Kidney capillary endothelial cell (primary cell): ENCODE measurements at places on chromosomes 16 and 17.

GRCh38 chr17:64387545-64388171 lies 3.0 kb downstream of the PECAM1 start:
- DNase-seq: no peak

GRCh38 chr17:50218071-50218759 lies 16.8 kb upstream of the COL1A1 start:
- no peak for DNase-seq

DNA sequence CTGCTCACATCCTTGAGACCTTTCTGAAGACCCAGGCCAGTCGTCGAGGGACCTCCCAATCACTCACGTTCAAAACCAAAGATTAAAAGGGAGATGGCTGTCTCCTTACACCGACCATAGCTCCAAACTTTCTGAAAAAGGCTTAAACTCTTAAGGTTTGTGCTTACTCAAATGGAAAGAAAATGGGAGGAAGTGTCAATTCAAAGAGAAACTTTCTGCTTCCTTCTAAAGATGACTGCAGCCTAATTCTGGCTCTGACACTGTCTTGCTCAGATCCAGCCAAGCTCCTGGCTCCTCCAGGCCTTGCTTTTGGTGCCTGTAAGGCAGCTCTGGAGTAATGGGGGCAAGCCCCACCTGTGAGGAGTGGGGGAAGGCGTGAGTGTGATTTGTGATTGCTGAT lies 54.9 kb upstream of the WSB1 start:
- DNase-seq: no peak

GRCh38 chr17:72303787-72304733 lies 183.2 kb downstream of the SOX9 start:
- DNase-seq: no peak

- no peak for DNase-seq
These were observed 613.5 kb downstream of the RBFOX1 start for GRCh38 chr16:7946142-7946541.

DNA sequence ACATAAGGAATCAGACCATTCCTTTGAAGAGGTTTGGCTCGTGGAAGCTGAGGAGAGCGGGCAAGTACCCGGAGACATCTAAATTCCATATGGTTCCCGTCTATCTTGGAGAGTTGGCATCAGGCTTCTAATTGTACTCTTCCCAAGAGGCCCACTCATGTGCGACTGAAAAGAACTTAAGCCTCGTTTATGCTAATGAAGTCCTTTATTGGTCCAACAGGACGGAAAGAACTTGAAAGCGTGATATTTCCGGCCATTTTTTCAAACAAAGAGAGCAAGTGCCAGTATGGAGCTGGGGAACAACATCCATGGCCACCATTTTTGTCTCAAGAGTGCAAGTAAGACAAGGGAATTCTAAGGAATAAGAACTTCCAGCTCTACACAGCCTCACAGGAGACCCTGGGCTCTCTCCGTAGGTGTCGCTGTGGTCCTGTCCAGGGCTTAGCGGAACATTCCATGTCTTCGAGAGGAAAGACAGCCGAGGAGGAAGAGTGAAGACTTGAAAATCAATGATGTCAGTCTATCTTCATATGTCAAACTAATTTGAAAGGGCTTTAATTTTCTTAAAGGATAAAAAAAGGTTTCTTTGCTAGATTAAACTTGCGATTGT lies 566.0 kb upstream of the PSMD7 start:
- no peak for DNase-seq

GRCh38 chr17:44198721-44199552 lies 747 bp downstream of the ATXN7L3 start:
- DNase-seq: no peak

DNA sequence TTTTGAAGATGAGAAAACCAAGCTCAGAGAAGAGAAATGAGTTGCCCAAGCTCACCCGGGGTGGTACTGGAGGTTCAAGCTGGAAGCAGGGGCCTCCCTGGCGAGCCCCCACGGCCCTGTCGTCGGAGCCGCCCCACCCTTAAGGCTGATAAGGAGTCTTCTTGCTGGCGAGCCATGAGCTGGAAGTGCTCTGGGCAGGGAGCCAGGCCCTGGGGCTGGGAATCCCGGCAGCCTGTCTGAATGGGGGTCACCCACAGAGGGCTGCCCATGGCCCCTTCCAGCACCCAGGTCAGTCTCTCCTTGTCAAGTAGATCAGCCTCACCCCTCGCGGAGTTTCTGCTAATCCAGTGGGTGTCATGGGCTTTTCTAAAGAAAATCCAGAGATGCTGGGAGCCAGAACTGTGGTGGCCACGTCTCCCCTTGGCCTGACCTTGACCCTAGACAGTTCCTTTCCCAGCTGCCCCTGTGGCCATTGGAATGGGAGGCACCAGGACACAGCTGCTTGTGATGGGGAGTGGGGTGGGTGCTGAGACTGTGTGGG lies 1.2 kb upstream of the P2RX1 start:
- DNase-seq: no peak

GRCh38 chr17:59266745-59267144 lies 46.4 kb downstream of the GDPD1 start:
- no peak for DNase-seq

- no peak for DNase-seq
These were observed 131.1 kb downstream of the PHKB start for GRCh38 chr16:47592232-47592631.

DNA sequence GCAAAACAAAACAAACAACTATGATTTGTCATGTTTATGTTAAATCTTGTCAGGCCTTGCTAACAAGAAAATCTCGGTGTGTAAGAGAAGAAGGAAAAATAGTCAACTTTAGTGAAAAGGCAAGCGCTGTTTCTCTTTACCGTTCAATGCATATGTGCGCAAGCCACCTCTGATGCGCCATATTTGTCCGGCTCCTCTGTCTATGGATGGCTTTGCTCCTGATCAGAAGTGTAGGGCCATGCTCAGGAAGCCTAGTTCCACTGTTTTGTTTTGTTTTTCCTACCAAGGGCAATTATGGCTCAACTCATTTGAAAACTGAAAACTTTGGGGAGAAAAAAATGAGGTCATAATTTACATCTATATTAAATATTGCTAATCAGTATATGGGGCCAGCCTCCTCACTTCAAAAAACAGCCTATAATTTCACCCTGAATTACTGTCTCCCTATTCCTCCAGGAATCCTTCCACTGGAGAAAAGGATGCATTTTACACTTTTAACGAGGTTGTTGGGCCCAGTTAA lies 4.5 kb downstream of the MAF start:
- no peak for DNase-seq

GRCh38 chr17:76397687-76398522 lies 13.5 kb downstream of the SPHK1 start:
- peak; percentile 77 for DNase-seq

GRCh38 chr16:73095885-73096421 lies 48.0 kb upstream of the ZFHX3 start:
- no peak for DNase-seq

GRCh38 chr17:54891176-54891821 lies 9.4 kb upstream of the TOM1L1 start:
- peak; percentile 35 for DNase-seq

DNA sequence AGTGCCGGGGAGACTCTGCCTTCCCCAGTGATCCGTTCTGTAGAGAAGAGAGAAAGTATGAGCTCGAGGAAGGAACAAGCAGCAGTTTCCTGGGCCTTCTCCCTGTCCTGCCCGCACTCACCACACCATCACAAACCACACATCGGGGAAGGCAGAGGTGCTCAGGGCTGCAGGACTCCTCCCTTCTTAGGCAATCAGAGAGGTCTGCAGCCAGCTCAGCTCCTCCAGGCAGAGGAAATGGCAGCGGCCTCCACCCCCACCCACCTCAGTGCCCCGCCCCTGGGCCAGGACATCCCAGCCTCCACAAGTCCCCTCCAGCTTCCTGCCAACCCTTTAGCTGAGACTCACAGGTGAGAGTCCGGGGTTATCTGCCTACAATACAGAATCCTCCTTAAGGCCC lies 2.0 kb downstream of the ZNF319 start:
- DNase-seq: no peak

DNA sequence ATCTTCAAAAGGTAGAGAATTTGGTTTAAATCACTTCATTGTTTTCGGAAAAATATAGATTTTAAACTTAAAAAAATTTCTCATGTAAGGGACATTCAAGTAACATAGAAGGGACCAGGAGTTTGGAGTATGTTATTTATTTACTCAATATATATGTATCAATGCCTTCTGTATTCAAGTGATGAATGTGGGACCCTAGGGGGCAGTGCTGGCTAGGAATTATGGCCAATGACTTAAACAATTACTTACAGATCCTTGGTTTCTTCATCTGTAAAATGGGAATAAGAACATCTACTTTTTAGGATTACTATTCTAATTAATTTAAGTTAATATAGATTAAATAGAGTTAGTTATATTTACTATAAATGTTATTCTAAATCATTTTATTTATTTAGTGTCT lies 886.3 kb upstream of the RBFOX1 start:
- DNase-seq: no peak

- DNase-seq: no peak
These were observed 4.2 kb downstream of the NR1D1 start for GRCh38 chr17:40095944-40096791.

DNA sequence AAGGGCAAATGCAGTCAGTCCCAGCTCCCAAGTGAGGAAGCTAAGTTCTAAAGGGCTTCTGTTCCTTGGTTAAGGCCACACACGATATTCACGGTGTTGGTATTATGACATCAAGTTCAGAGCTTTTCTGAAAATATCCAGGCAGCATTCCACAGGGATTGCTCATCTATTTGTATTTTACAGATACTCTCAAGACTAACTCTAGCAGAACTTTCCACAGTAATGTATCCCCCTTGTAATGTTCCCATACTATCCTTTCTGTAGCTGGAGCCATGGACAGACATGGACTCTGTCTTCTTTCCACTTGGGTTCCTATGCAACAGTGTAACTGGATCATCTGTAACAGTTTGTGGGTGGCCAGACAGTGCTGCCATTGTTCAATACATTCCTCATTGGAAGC lies 13.5 kb downstream of the SDR42E1 start:
- peak; percentile 51 for DNase-seq

DNA sequence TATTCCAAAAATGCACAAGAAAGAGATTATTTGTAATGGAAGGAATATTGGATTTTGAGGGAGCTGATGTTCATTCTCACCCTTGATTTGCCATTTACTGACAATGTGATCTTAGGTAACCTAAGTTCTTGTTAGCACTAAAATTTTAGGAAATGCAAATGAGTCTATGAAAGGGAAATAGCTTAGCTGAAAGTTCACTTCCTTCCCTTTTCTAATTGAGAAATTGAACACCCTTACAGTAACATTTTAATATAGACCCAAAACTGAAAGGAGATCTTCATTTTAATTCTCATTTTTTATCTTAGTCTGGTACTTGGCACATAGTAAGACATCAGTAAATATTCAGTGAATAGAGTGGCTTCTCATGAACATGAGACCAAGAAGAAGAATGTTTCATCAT lies 10.9 kb upstream of the WSB1 start:
- no peak for DNase-seq
